Psoas muscle (tissue), 8 donors: ENCODE measurements at places on chromosomes 7 and 10. TPM values are rescaled to one million over a fixed set of nuclear protein-coding genes. Genes with fewer than 3 reads are reported as not detected.

Gene ZNF804B
- not detected for total RNA-seq

Gene SFRP5
- total RNA-seq = not detected

Gene HABP2
- total RNA-seq = 0.15 TPM

Gene VIPR2
- 3.4 TPM for total RNA-seq

Gene PIP
- total RNA-seq = not detected

Gene TRPV6
- not detected for total RNA-seq

Gene GRM8
- not detected for total RNA-seq

Gene C10orf62
- total RNA-seq = 1.1 TPM

Gene PHYHIPL
- total RNA-seq = 0.08 TPM

Gene LRMDA
- 2.7 TPM for total RNA-seq

Gene ANKRD1
- 6,044 TPM for total RNA-seq

Gene NRCAM
- 1.0 TPM for total RNA-seq

Gene KLF14
- 1.2 TPM for total RNA-seq
